ENCODE measurements at places on chromosomes 7 and 10.

DNA sequence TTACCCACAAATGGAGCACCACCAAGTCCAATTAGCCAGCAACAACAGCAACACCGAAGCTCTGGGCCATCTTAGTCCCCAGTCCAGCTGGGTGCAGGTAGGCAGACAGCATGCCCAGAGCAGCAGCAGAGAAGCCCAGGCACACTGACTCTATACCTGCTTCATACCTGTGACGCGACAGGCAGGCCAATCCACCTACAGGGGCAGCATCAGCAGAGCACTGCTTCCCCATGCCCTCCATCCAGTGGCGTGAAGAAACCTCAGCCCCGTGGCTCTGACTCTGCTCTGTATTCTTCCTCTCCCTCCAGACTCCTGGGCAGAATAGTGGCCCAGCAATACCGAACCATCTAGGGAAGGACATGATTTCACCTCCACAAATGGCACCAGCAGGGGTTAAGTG, 191.7 kb downstream of the AKR1D1 start:
- DNase-seq = no peak

DNA sequence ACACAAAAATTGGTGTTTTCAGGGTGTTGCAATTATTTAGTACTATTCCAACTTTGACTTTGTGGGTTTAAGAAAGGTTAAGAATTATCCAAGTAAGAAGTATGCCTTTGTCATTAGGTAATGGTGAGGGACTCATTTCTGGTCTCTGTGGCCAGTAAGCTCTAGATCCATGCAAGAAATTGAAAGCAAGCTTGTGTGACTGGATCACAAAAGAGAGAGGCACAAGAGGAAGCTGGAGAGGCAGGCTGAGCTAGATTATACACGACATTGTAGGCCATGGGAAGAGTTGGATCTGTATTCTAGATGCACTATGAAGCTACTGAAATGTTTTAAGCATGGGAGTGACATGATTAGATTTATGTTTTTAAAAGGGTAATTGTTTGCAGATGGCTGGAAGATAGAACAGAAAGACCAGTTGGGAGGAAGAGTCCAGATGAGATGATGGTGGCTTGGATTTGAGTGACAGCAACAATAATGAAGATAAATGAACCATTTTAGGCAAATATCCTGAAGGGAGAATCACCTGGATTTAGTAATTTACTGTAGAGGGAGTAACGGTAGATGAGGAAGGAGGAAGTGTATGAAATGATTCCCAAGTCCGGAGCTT, 50.0 kb downstream of the CALD1 start:
- no peak for DNase-seq

GRCh38 chr10:57362811-57363210, 904.9 kb downstream of the IPMK start:
- no peak for DNase-seq

GRCh38 chr7:138665669-138666140, 35.5 kb downstream of the SVOPL start:
- no peak for DNase-seq

GRCh38 chr10:114009281-114009996, 34.2 kb upstream of the ADRB1 start:
- DNase-seq = no peak

DNA sequence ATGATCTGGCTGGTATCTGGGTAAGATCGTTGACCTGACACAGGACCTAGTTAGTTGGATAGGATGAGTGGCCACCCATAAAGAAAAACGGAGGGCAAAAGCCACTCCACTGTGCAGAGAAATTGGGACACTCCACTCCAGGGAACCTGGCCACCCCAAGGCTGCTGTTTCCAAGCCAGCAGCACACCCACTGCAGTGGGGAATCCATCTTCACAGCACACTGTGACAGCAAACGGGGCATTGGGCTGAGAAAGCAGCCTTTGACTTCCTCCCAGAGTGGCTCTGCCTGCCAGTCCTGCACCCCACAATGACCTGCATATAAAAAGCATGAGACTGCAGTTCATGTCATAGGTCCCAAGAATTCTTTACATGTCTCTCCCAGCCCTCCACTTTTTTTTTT, 52.9 kb downstream of the MTPN start:
- DNase-seq = no peak
